ENCODE measurements at places on chromosomes 3 and 15.

DNA sequence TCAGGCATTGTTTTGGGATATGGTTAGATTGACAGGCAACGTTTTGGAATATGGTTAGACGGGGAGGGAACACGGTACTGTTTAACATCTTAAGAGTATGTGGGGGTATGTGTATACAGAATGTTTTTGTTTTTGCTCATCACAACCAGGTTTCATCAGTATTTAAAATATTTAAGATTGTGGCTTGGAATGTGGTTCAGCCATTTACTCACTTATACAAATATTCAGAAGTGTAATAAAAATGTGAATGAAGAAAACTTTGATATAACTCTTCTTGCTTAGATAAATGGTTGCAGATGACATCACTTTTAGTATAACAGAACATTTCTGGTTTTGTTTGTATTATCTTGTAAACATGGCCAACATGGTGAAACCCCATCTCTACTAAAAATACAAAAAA is 3.9 kb upstream of the PAK2 start:
- no peak for DNase-seq

DNA sequence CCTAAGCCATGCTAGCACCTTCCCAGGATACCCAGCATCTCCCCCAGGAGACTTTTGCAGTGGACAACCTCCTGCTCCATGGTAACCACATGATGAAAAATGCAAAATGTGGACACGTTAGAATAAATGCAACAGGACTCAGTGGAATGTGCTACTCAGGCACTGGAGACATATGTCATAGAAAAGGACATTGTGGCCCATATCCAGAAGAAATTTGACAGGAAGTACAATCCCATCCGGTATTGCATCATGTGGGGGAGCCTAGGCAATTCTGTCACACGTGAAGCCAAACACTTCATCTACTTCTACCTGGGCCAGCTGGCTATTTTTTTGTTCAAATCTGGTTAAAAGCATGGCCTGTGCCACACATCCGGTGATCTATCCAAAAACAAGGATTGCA is 227.2 kb upstream of the GPR149 start:
- DNase-seq: no peak

GRCh38 chr3:115727135-115727534 is 103.8 kb downstream of the GAP43 start:
- no peak for DNase-seq

DNA sequence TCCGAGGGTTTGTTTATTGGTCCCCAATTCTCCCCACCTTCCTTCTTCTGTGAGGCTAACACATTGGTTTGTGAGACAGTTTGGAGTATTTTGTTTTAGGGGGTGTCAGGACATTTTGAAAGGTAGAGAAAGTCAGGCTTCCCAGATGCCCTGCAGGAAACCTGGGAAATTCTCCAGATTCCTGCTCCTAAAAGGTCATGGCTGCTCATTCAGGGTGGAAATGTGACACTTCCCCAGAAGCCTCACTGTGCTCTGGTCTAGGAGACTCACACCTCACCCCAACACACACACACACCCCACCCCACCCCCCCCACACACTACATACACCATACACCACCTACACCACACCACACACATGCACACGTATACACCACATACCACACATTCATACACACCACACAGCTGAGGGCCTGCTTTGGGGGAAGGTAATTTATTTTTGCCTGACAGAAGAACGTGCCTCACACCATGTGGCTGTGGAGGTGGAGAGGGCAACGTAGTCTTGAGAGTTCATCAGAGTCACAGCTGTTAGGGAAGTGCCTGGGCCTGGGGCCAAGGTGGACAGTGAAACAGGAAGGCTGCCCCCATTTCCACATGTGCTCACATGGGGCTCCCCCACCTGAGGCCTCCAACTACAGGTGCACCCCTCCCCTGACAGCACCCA is 40.4 kb upstream of the LIMD1 start:
- no peak for DNase-seq

GRCh38 chr15:65077981-65078352 is 1.4 kb downstream of the KBTBD13 start:
- no peak for DNase-seq

GRCh38 chr15:60526127-60526616 is 47.2 kb upstream of the ICE2 start:
- no peak for DNase-seq

DNA sequence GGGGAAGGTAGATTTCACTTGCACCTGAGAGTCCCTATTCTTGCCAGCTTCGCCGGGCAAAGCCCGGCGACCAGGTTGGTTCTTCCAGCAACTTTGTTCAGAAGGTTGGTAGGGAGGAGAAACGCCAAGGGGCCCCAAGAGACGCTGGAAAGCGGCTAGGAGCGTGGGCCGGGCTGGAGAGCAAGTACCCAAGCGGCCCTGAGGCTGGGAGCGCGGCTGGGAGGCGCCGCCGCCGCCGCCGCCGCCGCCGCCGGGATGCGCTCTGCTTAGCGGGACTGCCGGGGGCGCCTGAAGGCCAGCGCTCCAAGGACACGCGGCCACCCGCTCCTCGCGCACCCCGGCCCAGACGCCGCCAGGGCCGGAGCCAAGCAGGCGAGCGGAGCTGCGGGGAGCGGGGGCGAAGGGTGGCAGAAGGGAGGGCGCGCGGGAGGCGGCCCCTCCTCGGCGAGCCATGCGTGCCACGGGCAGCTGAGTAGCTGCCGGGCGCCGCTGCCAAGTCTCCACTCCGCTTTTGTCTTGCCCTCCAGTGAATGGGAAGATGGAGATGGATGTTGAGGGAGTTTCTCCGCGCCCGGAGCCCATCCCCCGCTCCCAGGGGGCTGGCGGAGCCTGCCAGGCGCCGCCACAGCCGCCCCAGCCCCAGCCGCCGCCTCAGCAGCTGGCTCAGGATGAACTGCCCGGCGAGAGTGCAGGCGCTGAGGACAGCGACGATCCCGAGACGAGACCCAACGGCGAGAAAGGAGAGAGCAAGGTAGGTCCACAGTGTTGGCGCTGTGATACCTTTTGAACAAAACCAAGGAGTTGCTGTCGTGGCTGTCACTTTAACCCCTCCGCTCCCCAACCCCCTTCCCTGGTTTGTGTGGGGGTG is 227.4 kb upstream of the AZI2 start:
- no peak for DNase-seq

- DNase-seq: peak; percentile 2
Observed at GRCh38 chr3:175554801-175555200, 695.7 kb downstream of the NAALADL2 start.

DNA sequence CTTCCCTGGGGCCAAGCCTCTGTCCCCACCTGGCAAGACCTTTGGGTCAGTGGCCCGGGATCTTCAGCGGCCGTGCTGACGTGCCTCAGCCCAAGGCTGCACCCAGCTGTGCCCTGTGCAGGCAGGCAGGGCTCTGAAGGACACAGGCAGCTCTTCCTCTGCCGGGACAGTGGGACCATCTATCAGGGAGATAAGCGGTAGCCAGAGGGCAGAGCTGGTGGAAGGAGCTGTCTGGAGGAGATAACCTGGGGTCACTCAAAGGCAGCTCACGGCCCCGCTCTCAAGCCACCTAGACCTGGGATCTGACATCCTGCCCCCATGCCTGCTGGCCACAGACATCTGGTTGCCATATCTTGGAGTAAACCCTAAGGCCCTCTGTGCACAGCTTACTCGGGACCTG is 27.3 kb downstream of the DUSP7 start:
- DNase-seq: no peak

DNA sequence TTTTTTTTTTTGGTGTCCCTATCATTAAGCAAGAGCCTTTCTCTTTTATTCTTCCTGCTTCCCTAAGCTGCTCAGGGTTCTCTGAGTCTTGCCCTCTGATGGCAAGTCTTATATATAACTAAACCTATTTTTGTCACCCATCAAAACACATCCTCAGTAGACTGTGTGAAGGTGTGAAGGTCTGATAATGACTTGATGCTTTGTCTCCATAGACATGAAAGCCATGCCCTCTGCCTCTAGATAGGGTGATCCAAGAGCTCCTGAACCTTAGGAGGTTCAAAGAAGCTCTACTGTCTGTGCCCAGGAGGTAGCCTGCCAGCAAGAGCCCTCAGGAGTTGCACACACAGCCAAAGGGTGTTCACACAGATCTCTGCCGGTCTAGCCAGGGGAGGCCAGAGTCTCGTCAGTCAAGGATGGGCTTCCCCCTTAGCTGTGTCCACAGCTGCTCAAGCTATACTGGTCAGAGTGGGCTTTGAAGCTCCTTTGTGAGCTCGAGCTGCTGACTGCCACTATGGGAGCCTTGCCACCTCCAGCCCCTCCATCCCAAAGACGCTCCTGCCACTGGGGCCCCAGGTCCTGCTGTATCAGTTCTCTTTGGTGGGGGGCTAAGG is 13.1 kb upstream of the SNX22 start:
- no peak for DNase-seq

- no peak for DNase-seq
Observed at GRCh38 chr15:92652576-92652966, 3.0 kb downstream of the FAM174B start.

DNA sequence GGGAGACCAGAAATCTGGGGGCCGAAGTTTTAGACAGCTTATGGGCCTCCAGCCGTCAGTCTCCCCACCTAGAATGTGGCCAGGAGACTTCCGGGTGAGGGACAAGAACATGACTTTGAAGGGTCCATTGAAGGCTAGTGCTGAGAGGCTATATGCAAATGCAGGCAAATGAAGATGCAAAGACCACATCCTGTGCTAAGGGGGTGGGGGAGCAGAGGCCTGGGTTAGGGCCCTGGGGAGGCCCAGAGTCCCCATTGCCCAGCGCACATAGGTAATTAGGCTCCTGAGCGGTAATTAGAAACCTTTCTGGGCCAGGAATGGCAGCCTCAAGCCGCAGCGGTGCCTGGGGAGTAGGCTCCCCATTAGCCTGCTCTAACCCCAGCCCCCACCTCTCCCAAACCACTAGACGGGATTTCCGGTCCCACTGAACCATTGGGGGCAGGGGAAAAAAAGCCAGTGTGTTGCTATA is 6.8 kb downstream of the CSK start:
- DNase-seq: no peak

DNA sequence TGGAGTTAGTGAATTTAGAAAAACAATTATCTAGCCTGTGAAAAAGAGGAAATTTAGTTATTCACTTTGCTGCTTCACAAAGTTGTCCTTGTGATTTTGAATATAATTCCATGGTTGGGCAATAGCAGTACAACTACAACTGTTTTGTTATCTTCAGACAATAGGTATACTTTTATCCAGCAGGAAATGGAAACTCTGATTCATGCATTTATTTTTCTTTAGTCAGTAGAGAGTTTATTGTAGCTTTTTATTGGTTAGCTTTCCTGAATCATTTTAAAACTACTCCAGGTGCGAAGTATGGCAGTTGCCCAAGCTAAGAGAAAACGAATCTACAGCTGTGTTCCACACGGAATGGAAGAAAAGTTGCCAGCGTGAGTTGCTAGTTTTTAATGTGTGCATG is 80.3 kb downstream of the TM4SF4 start:
- no peak for DNase-seq

DNA sequence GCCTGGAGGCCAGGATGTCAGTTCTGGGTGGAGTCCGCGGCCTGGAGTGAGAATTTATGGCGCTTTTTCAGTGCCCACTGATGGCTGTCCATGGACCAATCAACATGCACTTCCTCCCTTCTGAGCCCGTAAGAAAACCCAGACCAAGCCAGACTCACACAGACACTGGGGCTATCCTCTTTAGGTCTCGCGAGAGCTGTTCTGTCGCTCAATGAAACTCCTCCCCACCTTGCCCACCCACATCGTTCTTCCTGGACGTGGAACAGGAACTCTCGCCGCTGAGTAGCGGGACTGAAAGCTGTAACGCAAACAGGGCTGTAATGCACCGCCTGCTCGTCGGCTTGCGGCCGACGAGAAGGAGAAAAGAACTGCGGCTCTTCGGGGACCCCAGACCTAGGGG is 833.0 kb upstream of the CADM2 start:
- no peak for DNase-seq

DNA sequence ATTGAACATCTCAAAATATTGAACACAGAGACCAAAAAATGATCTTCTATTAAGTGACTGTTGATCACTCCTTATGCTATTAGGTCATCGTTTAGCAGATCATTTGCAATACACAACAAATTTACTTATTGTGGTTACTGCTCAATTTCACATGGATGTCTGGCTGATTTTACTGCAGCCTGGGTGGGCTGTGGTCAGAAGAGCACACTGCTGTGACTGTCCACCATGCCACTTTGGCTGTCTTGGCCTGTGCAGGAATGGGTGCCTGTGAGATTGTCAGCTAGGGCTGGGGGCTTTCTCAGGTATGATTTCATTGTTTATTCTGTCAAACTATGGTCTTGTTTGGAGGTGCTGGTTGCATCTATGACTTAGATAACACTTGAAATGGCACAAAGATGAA is 80.1 kb upstream of the LRTM1 start:
- no peak for DNase-seq

GRCh38 chr3:87350367-87351199 is 74.2 kb upstream of the POU1F1 start:
- DNase-seq: peak; percentile 17

Measured in forelimb muscle (tissue), 1 donor.